ENCODE measurements at places on chromosomes 1 and 21.
A peak's percentile ranks its signal among the peaks of the same experiment; 100 is the strongest.

GRCh38 chr21:43311301-43311817 is 115.6 kb downstream of the SIK1 start:
- DNase-seq, result no peak

GRCh38 chr1:25168193-25169071 is 63.9 kb downstream of the SYF2 start:
- no peak for DNase-seq

DNA sequence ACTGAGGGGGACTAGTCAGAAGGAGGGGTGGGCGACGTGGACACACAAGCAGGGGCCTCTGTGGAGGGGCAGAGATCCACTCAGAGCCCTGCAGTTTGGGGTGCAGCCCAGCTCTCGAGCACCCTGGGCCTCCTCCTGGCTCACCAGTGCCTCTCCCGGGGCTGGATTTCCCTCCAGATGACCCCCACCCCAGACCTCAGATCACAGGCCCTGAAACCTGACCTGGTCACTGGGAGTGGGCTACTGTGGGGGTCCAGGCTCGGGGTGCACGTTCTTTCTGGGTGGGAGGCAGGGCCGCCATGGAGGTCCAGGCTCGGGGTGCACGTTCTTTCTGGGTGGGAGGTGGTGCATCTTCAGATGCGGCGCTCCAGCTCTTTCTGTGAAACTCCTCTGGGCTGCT is 10.3 kb upstream of the LHX4 start:
- no peak for DNase-seq

GRCh38 chr1:96049759-96050409 is 671.7 kb upstream of the PTBP2 start:
- DNase-seq, result no peak

GRCh38 chr21:35633501-35633900 is 426.8 kb downstream of the SETD4 start:
- DNase-seq, result no peak

DNA sequence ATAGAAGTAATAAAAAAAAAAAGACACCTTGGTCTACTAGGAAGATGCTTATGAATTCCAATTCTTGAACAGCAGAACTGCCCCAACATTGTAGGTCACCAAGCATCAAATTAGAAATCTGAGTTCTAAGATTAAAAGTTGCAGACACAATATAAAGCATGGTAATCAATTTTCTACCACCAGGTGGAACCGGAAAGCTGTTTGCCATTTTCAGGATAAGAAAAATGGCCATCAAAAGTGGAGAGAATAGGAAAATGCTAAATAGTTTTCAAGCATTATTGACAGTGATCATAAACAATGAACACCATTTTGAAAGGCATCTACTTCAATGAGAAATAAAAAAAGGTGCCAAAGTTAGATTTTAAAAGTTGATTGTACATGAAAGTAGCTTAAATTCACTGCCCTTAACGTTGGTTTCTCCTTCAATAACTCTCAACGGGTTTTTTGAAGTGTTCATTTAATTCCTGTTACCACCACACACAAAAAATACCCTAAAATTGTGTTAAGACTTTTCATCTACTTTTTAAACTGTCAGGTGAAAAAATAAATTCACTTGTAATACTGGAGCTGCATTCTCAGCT is 252.9 kb downstream of the KCNT2 start:
- DNase-seq, result peak; percentile 12

DNA sequence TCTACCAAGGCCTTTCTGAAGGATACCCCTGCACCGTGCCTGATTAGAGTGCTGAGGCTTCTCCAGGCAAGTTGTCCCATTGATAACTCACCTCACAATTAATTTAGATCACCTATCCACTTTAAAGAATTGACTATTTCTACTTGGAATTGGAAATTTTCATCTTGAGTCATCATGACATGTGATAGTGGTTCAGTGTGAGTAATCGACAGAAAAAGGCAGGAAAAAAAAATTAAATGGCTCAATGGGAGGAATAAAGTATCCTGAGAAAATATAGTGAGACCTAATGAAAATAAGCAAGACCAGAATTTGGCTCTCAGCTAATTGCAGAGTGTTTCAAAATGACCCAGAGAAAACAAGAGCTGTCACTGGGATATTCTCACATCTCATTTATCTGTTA is 222.4 kb upstream of the C8B start:
- DNase-seq, result no peak

DNA sequence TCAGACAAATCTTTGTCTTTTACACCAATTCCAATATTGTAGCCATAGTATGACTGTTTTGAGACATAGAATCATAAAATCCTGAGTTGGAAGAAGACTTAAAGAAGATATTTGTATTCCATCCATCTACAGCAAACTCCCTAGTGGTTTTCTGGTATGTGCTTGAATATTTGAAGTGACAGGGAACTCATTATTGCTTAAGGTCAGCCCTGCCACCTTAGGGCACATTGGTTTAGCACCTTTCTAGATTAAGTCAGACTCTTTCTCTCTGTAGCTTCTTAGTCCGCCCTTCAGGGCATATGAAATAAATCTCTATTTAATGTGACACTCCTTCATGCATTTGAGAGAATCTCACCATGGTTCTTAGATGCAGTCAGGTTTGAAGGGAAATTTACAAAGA is 49.8 kb downstream of the PTGER3 start:
- DNase-seq, result no peak

GRCh38 chr21:14742119-14742518 is 196.0 kb upstream of the SAMSN1 start:
- no peak for DNase-seq

GRCh38 chr1:7379441-7379971 is 391.6 kb upstream of the VAMP3 start:
- no peak for DNase-seq

- DNase-seq, result no peak
Observed at GRCh38 chr1:59258412-59259032, 38.4 kb upstream of the FGGY start.

DNA sequence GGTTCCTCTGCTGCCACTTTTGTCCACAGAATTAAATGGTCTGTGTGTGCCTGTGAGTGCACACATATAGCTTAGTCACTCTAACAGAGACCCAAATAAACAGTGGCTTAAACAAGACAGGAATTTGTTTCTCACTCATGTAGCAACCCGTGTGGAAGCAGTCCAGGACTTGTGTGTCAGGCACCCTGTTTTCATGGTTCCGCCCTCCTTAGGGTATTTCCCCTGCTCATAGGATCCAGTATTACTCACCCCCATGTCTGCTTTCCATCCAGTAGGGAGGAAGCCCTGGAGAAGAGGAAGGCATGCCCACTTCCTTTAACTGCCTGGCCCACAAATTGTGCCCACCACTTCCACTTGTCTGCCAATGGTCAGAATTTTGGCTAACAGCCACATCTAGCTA is 41.3 kb upstream of the TACSTD2 start:
- DNase-seq, result peak; percentile 35

DNA sequence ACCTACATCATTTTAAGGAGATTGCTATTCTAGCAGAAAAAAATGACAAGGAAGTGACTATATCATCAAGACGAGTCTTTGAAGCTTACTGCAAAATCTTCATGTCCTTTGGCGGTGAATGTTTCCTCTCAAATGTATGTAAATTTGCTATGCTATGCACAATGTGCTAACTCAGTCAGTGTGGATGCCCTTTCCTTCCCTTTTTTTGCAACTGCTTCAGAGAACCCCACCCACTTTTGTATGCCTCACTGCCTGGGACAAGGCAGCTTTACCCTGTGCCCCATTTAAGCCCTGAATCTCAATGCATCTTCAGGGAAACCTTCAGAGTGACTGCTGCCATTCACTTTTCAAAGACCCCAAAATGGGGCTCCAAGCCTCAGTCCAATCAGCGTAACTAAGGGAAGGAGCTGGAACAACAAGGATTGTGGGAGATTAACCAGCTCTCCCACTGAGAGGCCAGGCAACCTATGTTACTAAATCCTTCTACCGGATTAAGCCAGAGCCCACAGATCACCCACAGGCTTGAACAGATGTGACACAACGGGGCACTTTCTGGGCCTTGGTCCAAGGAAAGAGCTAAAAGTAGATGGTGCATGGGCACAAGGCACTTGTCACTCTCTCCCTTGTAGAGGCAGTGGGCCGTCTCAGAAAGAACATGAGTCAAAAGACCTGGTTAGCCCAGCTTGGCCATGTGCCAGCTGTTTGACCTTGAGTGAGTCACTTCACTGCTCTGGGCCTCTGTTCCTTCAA is 154.4 kb downstream of the PLPP3 start:
- no peak for DNase-seq

DNA sequence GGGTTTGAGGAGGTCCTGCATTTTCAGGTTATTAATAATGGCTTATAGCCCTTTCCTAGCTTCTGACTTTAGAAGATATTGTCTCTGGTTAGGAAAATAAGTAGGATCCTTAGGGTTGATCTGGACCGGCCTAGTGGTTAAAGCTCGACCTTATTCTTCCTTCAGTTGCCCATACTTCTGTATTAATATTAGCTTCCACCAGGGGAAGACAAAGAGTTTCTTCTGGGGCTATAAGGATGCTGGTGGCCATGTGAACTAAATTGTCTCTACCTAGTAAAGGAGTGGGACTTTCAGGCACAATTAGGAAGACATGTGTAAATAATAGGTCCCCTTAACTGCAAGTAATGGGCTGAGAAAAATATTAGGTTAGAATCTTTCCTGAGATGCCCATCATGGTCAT is 20.6 kb upstream of the FCGR2A start:
- DNase-seq, result no peak

DNA sequence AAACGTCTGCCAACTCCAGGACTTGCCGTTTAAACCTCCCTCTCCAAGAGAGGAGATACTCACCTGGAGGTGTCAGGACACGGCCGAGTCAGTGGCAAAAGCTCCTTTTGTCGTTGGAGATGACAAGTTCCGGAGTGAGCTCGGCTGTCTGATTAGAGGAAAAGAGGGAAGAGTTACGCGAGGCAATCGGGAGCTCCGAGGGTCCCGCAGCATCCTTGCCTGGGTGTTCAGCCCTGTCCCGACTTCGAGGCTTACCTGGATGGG is 497 bp downstream of the ID3 start:
- peak; percentile 51 for DNase-seq

DNA sequence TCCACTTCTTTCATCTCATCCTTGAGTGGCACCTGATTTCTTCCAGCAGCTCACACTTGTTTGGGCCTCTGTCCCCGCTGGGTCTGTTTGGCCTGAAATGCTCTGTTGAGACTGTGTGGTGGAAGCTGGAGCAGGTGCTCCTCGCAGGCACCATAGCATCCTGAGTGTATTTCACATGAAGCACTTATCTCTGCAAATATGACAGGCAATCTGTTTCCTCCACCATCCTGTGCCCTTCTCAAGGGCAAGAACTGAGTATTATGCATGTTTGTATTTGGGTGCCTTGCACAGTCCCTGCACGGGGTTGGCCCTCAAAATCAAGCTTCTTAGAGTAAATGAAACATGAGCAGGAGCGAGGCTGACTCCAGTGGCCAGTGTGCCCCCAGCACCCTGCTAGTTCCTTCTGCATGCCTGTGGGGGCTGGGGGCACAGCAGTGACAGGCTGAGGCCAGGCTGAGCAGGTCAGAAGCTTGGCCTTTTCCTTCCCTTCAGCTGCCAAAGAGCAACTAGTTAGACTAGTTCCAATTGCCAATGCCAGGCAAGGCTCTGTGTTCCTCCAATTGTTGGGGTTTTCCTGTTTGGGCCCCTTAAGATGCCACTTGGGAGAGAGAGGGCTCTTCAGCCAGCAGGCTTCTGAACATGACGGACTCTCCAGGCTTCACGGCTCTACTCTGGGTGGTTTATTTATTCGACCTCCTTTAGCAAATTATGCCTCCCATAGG is 129.6 kb upstream of the ATP1A1 start:
- DNase-seq, result no peak

DNA sequence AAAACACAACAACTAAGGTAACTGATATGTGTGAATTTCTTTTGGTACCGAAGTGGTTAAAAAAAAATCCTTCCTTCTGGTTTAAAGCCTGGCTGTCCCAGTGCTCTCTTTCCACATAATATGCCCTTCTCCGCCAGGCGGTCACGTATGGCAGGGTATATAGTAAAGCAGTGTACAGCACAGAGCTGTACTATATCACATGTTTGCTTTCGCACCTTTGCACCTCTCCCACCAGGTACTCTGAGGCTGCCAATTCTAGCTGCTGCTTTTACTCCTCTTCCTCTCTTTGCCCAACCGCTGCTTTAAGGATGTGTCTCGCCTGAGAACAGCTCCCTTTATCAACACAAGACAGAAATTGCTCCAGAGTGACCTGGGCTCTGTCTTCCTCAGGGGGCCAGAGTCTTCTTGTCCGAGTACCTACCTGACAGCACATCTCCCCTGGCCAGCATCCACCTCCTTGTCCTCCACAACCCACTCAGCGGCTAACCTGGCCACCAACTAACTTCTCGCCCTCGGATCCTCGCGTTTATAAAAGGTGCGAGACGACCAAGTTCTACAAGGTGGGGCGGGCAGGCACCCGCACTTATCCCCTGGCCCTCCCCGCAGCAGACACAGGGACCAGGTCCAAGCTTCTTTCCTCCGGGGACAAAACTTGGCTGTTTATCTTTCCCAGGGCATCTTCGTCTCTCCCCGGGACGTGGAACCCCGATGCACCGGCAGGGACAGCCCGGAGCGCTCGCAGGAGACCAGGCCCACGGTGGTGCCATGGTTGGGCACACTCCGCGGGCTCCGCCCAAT is 1.6 kb downstream of the COLGALT2 start:
- DNase-seq, result no peak

DNA sequence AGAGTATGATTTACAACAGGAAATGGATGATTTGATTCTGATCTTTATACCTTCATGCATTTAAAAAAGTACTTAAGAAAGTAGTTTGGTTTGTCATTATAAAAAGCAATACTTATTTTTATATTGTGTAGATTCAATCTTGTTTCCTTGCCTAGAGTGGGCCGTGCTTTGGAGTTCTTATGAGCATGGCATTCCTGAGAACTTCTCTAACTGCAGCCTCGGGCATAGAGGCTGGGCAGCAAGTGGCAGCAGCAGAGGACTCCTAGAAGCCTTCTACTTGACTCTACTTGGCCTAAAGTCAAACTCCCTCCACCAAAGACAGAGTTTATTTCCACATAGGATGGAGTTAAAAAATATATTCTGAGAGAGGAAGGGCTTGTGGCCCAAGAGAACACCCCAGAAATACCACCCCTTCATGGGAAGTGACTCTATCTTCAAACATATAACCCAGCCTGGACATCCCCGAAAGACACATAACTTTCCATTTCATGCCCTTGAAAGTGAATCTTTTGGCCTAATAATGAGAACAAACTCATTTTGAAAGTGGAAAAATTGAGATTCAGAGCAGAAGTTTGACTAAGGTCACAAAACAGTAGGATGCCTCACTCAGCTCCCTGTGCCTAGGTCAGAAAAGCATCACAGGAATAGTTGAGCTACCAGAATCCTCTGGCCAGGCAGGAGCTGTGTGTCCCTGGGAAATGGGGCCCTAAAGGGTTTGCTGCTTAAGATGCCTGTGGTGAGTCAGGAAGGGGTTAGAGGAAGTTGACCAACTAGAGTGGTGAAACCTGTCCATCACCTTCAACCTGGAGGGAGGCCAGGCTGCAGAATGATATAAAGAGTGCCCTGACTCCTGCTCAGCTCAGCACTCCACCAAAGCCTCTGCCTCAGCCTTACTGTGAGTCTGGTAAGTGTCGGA is at the start of gene IVL:
Gene IVL (plus strand): TSS at position 861 of the 916 bp plus-strand sequence. CDS start 1,252 bp downstream, outside the sequence.
- DNase-seq, result no peak

GRCh38 chr21:34838956-34839820 is 170.4 kb downstream of the CLIC6 start:
- DNase-seq, result no peak

Measured in SW 1271 (cell line).